ENCODE measurements at places on chromosomes 3 and 15.

GRCh38 chr15:101625980-101626379 is 26.2 kb downstream of the TM2D3 start:
- no peak for DNase-seq

DNA sequence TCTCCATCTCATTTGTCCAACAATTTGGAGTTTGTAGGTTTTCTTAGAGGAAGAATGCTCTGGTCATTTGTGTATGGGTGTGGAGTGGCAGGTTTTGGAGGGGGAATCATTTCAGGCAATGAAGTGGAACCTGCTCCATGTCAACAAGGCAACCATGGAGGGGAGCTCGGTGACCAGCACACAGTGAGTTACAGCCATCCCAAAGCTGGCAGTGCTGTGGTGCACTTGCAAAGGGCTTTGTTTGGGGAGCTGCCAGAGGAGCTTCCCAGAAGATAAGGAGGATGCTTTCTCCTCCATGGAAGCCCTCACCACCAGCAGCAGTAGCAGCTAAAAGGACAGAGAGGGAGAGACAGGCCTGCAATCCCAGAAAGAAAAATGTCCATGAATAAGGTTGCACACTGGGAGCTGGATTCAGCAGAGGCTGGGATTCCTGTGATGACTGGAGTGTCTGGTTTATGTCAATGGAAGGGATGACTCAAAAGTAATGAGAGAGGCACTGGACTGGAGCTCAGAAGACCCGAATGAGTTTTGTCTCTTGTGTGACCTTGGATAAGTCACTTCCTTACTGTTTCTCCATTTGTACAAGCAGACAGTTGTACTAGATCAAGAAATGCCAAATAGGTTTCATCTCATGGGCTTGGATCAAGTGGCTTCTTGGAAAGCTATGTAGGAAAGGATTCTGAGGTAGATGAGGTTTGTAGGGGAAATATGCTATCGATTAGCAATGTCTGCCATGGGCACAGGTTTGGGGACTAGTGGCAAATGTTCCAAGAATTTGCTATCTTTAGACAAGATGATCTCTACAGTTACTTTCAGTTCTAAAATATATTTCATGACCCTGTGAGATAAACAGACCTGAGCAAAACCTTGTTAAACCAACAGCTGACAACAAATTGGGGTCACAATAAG is 27.2 kb upstream of the UBE2Q2 start:
- DNase-seq: no peak

- no peak for DNase-seq
These were observed 173.6 kb downstream of the PTPRG start for GRCh38 chr3:61734749-61735686.

DNA sequence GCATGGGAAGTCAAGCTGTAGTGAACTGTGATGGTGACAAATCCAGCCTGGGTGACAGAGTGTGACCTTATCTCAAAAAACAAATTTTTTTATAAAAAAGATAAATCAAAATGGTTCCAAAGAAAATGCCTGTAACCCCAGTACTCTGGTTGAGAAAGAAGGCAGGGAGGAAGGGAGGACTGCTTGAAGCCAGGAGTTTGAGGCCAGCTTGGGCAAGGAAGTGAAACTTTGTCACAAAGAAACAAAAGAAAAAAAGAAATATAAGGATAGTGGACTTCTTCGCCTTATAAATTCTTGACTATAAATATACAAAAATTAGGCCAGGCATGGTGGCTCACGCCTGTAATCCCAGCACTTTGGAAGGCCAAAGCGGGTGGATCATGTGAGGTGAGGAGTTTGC is 34.1 kb downstream of the SMARCC1 start:
- DNase-seq: no peak

GRCh38 chr3:98903705-98904481 is 2.4 kb upstream of the DCBLD2 start:
- no peak for DNase-seq

GRCh38 chr15:82051664-82052063 is 5.8 kb upstream of the MEX3B start:
- no peak for DNase-seq

DNA sequence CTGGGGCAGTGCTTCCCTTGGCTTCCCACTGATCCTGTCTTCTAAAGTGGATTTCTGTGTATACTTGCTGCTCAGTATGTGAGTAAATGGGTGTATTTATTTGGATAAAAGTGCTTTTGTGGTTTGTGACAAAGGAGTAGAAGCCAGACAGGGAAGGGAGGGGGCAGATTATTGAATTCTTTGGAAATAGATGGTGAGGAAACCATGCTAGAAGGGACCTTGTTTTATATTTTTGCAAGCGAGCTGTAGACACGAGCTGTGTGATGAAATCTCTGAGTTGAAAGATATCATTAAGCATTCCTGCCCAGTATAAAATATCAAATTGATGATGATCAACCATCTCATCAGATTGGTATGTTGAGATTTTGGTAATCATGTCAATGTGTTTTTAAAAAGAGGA is 68.9 kb downstream of the DUT start:
- no peak for DNase-seq

- no peak for DNase-seq
These were observed 104.4 kb downstream of the THSD4 start for GRCh38 chr15:71219645-71220044.

- no peak for DNase-seq
These were observed 91.1 kb upstream of the RNF7 start for GRCh38 chr3:141646760-141647561.

- DNase-seq: no peak
These were observed 90.6 kb downstream of the ABI3BP start for GRCh38 chr3:100902572-100902971.

DNA sequence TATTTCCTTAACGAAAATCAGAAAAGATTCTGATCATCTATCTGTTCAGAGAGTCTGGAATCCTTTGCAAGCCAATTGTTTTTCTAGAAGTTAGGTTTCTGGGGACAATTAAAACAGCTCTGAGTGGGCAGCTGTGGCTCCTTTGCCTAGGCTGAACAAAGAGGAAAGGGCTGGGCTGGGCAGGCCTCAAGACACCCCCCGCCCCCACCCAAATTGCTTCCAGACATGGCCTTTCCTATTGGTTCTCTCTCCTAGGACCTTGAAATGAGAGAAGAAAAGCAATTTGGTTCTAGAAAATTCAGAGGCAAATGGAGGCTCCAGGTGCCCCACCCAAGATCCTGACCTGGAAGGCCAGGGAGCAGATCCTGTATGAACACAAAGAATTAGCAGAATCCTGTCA is 2.3 kb upstream of the ADPGK start:
- DNase-seq: no peak

DNA sequence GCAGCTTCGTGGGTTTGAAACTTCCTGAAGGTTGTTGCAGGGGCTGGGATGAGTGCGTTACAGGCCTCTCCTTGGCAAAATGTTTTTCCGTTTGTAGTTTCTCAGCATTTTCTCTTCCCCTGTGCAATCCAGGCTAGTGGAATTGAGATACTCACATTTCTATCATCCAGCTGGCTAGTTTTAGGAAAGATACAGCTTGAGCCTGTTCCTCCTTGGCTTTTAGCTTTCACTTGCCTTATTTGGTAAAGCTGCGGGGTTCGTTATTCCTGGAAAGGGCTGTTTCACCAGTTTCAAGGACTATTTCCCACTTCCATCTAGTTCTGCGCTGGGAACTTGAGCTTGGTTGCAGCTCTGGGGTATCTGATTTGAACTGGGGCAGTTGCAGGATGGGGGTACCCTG is 90.3 kb downstream of the ITPR1 start:
- DNase-seq: no peak

- DNase-seq: no peak
These were observed 30.2 kb upstream of the AMOTL2 start for GRCh38 chr3:134404366-134404885.

- no peak for DNase-seq
These were observed 482.1 kb downstream of the IL5RA start for GRCh38 chr3:2628117-2628516.

DNA sequence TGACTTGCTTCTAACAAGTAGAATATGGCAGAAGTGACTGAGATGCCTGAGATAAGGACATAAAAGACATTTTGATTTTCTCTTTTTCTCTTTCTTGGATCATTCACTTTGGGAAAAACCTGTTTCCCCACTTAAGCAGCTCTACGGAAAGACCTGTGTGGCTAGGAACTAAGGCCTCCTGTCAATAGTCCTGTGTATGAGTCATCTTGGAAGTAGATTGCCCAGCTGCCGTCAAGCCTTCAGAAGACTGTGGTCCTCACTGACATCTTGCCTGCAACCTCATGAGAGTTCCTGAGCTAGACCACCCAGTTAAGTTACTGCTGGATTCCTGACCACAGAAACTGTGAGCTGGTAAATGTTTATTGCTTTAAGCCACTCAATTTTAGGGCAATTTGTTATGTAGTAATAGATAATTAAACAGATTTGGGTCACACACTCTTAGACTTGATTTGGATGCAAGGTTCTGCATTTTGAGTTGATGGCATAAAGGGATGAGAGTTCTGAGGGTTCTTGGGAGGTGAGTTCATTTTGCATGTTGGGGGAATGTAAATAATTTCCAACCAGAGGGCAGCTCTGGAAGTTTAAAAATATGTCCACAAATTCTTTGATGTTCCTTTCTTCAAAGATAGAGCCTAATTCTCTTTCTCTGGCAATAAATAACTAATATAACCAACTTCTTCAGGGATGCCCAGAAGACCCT is 229.2 kb downstream of the SQOR start:
- DNase-seq: no peak

DNA sequence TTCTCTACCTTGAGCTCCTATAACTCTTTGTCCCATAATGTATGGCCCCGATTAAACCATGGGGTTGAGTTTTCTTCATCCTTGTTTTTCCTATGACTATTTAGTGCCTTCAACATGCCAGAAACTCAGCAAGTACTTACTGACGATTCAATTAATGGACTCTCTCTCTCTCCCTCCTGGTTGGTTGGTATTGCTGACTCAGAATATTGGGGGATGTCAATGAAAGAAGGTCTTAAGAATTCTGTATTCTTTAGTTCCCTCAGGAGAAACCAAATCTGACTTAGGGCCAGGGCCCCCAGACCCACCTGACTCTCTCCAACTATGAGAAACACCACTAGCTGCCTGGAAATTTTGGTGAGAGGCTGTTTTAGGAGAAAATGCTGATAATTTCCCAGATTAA is 40.8 kb downstream of the TM4SF4 start:
- DNase-seq: no peak

- DNase-seq: no peak
These were observed 405.9 kb downstream of the ROBO1 start for GRCh38 chr3:79361748-79362378.

GRCh38 chr3:134737516-134737915 is 57.5 kb upstream of the EPHB1 start:
- no peak for DNase-seq

DNA sequence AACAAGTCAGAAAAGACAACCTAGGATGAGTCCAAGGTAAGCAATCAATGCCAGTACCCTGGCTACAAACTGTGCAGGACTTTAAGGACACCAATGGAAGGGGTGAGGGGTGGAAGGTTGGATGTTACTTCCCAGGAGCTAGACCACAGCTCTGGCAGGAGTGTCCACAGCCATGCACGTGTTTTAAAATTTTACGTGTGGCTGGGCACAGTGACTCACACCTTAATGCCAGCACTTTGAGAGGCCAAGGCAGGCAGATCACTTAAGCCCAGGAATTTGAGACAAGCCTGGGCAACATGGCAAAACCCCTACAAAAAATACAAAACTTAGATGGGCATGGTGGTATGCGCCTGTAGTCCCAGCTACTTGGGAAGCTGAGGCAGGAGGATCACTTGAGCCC is 14.7 kb upstream of the HDC start:
- DNase-seq: no peak

GRCh38 chr15:42996871-42997270 is 76.3 kb upstream of the TTBK2 start:
- no peak for DNase-seq

DNA sequence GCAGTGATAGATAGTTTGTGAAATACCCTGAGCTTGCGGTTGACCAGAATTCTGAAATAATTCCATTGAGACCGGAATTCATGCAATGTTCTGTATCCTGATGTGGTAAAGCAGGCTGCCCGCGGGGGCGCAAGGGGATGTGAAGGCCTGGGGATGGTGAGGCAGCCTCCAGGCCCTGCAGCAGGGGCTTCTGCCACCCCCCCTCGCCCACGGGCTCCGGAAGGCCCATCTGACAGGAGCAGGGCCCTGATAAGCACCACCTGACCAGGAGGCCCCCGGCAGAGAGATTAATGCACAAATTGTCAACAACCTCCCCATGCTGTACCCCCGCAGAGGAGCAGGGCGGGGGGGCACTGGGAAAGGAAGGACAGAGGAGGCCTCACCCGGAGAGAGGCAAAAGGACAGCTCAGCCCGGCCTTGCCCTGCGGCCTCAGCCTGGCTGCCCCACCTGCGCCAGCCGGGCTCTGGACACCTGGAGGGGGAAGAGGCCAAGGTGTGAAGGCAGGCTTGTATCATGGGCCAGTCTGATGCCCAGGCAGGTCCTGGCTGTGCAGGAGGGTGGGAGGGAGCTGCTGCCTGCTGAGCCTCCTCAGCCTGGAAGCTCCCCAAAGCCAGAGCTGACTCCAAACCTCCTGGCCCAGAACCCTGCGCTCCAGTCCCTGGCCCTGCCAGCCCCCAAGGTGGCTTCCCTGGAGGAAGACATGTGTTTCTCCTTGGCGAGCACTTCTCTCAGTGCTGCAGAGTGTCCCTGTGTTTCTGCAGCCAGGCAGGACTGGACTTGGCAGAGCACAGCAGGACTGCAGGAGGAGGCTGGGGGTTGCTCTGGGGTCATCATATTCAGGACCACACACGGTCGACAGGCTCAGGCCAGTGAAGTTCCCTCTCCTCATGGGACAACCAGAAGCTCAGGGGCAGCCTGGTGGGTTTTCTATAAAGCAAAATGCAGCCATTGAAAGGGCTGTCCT is 46.5 kb downstream of the RPN1 start:
- no peak for DNase-seq

DNA sequence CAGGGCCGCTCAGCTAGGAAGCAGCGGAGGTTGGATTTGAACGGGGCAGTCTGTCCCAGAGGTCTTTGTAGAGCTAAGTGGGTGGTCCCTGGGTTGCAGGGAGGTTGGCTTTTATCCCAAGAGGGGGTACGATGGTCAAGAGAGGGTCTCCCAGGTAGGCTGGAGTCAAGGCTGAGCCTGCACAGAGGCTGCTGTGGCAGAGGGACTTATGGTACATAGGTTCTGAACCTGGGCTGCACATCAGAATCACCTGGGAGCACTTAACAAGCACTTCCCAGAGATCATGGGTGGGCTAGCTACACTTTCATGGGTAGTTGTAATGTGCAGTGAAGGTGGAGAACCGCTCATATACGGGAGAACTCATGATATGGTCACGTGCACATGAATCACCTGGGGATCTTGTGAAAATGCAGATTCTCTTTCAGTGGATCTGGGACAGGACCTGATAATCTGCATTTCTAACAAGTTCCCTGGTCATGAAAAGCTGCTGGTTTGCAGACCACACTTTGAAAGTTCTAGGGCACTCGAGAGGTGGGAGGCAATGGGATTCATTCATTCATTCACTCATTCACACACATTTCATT is 2.9 kb upstream of the RASGRF1 start:
- DNase-seq: no peak

- no peak for DNase-seq
These were observed 605.2 kb upstream of the NAALADL2 start for GRCh38 chr3:174253940-174254339.

GRCh38 chr15:49989498-49989897 is 129.5 kb downstream of the ATP8B4 start:
- no peak for DNase-seq

Measured in NCI-H187 (cell line).